ENCODE measurements at places on chromosomes 11 and 22.
A peak's percentile ranks its signal among the peaks of the same experiment; 100 is the strongest.

- DNase-seq = no peak
Measured at GRCh38 chr22:24996420-24996952, 44.0 kb downstream of the KIAA1671 start.

- DNase-seq = no peak
Measured at GRCh38 chr11:133842730-133843129, 2.6 kb downstream of the SPATA19 start.

GRCh38 chr11:121489823-121490222, 37.1 kb upstream of the SORL1-AS1 start:
- no peak for DNase-seq

DNA sequence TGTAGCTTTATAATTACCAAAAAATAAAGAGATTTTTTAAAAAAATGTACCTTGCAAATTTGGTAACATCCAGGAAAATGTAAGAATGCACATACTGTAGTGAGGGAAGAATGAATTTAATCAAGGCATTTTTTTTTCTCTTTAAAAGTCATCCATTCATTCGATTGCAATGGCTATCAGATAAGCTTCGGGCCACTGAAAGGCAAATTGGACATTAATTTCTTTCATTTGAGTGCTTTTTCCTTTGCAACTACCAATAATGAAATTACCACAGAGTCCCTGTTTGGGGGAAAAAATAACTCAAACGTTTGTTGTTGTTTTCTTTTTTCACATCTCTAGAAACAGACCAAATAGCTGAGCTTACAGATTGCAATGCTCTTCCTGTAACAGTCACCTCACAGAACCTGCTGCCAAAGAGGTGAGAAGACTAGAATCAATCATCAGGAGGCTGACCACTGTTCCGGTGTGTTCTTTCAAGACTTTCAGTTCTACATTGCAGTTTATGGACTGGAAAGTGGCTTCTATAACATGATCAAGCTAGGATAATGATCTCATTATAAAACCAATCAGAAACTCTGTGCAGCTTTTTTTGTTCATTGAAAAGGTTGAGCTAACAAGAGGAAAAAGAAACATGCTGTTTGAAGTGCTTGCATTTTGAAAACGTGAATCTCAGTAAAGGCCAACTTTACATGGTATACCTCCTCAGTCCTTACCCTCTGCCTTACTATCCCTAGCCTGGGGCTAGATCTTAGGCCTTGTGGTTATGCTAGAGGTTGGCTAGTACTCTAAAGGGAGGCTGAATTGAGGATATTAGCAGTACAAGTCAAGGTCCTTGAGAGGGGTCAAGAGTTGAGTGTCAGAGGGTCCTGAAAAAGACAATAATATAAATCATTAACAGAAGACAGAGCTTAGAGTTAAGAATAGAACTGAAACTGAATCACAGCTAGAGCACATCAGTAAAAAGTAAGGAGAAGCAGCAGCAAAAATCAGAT, 1276.1 kb downstream of the LRRC4C start:
- no peak for DNase-seq

DNA sequence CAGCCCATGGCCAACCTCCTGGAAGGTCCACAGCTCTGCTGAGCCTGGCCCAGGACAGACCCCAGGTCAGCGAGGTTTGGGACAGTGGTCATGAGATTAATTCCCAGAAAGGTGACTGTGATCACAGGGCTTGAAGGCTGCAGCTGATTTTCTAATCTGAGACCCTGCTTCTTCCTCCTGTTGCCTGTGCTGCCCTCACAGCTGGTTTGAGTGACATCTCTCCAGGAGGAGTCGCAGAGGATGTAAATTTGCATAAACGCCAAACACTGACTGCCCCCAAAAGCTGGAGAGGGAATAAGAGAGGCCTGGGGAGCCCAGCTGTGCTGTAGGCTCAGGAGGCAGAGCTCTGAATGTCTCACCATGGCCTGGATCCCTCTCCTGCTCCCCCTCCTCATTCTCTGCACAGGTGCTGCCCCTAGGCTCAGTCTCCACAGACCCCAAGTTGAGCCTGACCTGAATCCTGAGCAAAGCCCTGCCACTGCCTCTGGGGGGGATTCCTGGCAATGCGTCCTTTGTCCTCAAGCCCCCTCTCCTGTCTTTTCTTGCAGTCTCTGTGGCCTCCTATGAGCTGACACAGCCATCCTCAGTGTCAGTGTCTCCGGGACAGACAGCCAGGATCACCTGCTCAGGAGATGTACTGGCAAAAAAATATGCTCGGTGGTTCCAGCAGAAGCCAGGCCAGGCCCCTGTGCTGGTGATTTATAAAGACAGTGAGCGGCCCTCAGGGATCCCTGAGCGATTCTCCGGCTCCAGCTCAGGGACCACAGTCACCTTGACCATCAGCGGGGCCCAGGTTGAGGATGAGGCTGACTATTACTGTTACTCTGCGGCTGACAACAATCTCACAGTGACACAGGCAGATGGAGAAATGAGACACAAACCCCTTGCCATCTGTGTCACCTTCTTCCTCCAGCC, 23.8 kb downstream of the GGTLC2 start:
- no peak for DNase-seq

DNA sequence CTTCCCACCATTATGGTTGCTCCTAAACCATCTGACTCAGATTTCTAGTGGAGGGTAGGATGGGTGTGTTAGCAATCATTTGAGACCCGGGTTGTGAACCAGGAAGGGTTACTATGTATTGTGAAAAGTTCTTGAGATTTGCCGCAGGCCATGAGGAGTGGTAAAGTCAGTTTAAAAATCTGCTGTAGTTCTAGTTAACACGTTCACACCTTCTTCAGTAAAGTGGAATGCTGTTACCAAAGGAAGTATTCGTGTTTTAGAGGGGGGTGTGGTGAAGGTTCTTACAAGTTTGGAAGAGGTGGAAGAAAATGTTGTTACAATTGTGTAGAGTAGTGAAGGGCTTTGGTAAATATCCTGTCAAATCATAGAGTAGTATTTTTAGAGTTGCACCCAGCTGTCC, 2.6 kb downstream of the MTMR3 start:
- DNase-seq = no peak

DNA sequence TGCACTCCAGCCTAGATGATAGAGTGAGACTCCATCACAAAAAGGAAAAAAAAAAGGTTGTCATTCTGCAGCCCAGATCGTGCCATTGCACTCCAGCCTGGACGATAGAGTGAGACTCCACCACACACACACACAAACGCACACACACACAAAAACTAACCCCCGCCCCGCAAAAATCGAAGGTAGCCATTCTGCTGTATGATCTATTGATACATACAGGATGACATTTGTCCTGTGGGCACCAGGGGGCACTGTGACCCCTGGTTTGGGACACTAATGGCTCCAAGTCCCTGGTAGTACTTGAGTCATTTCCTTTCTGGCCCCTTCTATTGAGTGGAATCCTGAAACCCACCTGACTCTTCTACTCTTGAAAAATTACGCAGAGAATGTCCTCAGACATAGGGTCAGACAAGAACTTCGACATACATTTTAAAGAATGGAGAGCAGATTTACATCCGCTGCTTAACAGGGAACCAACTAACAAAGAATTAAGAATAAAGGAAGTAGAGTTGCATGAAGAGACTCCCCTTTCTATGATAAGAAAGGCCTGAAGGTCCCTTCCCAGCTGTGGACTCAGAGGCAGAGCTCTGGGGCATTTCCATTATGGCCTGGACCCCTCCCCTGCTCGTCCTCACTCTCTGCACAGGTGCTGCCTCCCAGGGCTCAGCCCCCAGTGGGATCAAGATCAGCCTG, 35.0 kb upstream of the PRAME start:
- peak; percentile 13 for DNase-seq

DNA sequence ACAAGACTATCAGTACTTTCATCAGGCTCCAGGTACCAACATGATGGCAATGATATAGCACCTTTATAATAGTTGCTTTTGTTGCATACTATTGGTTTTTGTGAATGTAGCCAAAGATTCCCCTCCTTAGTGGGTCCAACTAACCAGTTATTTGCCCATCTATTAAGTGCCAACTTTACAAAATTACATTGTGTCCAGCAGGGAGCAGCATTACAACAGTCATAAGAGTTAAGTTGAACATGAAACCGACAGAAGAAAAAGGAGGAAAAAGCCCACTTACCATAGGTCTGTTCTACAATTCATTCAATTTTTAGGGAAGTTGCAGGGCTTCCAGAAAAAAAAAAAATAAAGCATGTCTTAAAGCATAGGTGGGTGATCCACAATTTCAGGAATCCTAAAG, 21.6 kb downstream of the IMMP1L start:
- DNase-seq = no peak

DNA sequence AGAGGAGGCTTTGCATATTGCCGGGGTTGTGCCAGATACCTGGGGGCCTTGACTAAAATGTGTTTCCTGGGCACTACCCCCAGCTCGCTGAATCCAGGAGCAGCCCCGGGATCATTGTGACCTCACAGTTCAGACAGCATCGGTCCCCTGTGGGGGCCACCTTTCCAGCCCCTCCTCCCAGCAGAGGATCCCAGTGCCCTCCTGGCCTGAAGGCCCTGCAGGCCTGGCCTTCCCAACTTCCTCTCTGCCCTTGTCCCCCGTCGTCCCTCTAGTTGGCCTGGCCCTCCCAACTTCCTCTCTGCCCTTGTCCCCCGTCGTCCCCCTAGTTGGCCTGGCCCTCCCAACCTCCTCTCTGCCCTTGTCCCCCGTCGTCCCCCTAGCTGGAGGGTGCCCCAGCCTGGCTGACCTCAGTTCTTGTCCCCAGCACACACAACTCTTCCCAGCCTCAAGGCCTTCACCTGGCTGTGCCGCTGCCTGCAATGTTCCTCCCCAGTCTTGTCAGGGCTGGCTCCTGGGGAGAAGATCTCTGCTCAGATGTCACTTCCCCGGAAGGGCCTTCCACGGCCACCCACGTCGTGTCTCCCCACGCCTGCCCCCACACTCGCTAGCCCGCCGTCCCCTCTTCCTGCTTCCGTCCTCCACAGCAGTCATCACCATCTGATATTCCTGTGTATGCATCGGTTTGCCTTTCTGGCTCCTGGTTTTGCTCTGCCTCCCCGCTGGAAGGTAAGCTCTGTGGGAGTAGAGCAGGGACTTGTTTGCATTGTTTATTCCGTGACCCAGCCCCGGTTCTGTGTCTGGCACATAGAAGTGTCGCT, 12.6 kb upstream of the ANO1 start:
- no peak for DNase-seq

- no peak for DNase-seq
Measured at GRCh38 chr11:80163441-80163840, 722.6 kb upstream of the TENM4 start.

DNA sequence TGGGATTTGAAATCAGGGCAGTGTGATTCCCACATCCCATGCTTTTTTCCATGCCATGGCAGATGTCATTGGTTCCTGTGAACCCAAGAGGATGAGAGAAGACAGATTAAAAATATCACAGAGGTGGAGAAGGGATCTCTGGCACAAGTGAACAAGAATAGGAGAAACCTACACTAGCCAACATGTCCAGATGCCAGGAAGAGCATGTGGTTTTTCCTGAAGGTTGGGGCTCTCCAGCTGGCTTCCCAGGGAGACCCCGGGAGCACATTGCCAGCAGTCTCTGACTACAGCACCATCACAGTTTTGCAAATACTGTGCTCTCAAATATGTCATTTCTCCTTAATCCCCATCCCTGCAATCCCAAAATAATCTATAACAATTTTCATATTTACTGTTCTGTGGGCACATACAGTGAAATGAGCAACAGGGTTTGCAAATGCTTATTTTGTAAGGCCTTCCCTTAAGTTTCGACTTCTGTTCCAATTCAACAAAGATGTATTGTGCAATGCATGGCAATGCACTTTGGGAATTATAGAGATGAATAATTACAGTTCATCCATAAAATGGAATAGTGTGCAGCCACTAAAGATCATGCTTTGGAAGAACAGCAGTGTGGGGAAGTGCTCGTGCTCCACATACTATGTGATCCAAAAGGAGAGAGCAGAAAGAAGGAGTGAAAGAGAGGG, 4.8 kb downstream of the ANKK1 start:
- no peak for DNase-seq

GRCh38 chr22:30312053-30312452, 14.7 kb downstream of the TBC1D10A start:
- DNase-seq = no peak

DNA sequence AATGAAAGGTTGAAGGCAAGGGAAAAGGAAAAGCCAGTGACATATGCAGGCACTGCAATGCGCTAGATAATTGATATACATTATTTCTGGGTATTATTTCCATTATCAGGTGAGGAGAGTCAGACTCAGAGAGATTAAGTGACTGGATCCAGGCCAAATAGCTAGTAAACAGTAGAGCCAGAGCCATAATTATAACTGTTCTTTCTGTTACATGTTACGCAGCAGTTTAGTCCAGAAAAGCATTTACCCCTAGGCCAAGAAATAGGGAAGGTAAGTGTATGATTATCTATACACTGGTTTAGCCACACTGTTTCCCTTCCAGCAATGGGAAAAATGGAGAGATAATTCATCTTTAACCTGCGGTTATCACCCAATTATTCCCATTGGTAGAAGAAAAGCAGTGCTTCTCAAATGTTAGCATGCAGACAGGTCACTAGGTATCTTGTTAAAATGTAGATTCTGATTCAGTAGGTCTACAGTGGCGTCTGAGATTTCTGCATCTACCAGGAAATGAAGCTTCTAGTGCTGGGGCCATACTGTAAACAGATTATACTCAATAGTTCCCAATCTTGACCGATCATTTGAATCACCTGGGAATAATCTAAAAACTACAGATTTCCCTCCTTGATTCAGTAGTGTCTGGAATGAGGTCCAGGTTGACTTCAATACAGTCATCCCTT, 69.4 kb downstream of the RBFOX2 start:
- no peak for DNase-seq

- DNase-seq = peak; percentile 33
Measured at GRCh38 chr11:102318469-102318868, 1.2 kb downstream of the BIRC3 start.

GRCh38 chr11:62573006-62573591, 592 bp downstream of the EEF1G start:
- no peak for DNase-seq

DNA sequence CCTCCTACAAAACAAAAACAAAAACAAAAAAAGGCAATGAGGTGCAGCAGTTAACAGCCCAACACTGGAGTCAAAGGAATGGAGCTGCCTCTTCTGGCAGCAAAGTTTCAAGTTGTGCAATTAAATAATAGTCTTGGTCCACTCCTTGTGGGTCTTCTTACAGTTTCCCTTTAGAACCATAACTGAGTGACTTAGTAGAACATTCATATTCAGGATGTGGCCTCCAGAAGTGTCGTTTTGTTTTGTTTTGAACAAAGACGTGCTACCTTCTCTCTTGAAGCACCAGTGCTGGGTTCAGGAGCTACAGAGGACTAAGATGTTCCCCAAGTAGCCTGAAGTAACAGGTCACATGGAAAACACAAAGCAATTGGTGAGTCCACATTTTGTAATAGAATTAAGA, 2.0 kb upstream of the JAML start:
- no peak for DNase-seq

GRCh38 chr11:33976495-33977199, 74.9 kb upstream of the CAPRIN1 start:
- DNase-seq = no peak

GRCh38 chr11:126194121-126194543, 17.3 kb downstream of the RPUSD4 start:
- DNase-seq = no peak

- no peak for DNase-seq
Measured at GRCh38 chr11:70038034-70038834, 39.9 kb upstream of the ANO1 start.
